ENCODE measurements at places on chromosomes 4 and X.

GRCh38 chr4:74335341-74336021 is 27.2 kb downstream of the EPGN start:
- no peak for DNase-seq

- no peak for DNase-seq
Observed at GRCh38 chrX:96170626-96171025, 514.0 kb upstream of the DIAPH2 start.

DNA sequence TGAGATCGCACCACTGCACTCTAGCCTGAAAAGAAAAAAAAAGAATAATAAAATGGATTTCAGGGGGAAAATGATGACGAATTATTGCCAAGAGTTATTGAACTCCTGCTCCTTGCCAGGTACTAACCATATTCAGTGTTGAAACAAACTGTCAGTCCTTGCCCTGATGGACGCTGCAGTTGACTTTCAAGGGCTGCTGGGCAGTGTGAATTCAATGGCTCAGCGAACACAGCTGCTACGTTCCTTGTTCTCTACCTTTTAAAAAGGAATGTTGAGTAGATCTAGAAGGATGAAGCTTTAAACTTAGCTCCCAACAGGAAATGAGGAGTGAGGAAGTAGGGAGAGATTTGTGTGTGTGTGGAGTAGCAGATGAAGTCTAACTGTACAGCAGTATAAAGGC is 2.7 kb downstream of the LIMCH1 start:
- no peak for DNase-seq

GRCh38 chr4:93029769-93030168 is 726.0 kb downstream of the GRID2 start:
- DNase-seq, result no peak

GRCh38 chr4:242121-242848 is 63.0 kb downstream of the ZNF732 start:
- DNase-seq, result peak; percentile 77

GRCh38 chr4:69735119-69735518 is 25.3 kb downstream of the SULT1B1 start:
- DNase-seq, result no peak

- DNase-seq, result no peak
Observed at GRCh38 chr4:83129264-83129663, 14.7 kb upstream of the PLAC8 start.

DNA sequence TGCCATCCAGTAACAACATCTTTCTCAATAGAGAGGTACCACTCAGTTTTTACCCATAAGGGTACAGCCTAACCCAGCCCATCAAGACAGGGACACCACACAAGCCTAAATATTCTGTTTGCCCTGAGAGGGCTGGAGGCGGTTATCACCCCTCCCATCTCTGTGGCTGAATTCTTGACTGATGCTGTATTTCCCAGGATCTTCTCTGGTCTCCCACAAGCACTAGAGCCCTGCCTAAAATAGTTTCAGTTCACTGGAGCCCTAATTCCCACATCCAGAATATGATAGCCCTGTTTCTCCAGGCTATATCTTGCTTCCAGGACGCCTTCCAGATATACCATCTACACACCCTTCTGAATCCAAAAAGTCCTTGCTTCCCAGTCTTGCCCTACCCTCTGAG is 91.6 kb upstream of the NMU start:
- DNase-seq, result no peak

DNA sequence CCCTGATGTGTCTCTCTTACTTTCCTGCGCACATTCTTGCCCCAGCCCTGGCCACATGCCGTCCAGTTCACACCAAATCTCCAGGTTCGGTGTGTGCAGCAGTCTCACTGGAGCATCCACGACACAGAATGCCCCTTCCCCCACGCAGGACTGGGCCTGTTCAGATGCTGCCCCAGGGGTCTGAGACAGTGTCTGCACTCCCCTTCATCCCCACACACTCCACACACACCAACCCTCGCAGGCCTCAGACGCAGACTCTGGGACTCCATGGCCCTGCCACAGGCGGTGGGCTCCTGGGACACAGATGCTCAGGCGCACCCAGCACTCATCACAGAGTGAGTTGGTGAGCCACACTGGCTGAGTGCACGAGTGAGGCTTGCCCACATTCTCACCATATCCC is 83.9 kb downstream of the AFAP1 start:
- no peak for DNase-seq

- peak; percentile 98 for DNase-seq
Observed at GRCh38 chr4:114229706-114230105, 250.3 kb upstream of the ARSJ start.

- DNase-seq, result no peak
Observed at GRCh38 chr4:88645994-88646393, 51.6 kb downstream of the NAP1L5 start.

Measured in G401 (cell line).